ENCODE measurements at places on chromosomes 11 and 22.
A peak's percentile ranks its signal among the peaks of the same experiment; 100 is the strongest.

DNA sequence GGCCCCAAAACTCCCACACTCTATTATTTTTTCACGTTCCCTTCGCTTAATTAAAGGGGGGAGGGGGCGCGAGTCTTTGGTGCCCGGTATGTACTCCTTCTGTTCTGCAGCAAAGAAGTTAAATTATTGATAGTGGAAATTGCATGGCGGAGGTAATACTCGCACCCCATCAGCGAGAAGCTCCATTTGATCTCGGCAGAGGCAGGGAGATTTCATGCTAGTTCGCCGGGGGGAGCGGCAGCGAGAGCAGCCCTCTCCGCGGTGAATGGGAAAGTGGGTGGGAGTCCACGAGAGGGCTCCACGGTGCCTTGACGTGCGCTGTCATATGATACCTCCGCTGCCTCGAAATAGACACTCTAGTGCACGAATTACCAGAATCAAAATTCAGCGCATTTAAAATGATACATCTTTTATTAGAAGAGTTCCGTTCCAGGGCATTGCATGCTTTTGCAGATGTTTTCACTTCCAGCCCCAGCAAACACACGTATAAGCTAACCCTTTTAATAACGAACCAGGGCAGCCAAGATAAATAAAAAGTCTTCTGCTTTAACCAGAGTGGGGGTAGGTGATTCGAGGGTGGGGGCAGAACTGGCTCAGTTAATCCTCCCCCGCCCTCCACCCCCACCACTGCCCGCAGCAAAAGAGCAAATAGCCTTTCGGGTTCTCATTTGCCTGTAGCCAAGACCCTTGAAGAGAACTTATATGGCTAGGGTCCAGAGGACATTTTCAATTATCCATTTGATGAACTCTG, 1.3 kb upstream of the BDNF start:
- DNase-seq, result no peak
- peak overlapping the region; percentile 74 for H3K4me3 ChIP-seq
- H3K27me3 ChIP-seq, result peaks cover 63% of the 10 kb centered on the region
- H3K4me1 ChIP-seq, result peaks cover 16% of the 10 kb centered on the region
- H3K36me3 ChIP-seq, result no peaks in the 10 kb centered on the region
- H3K27ac ChIP-seq, result no peak overlapping the region

DNA sequence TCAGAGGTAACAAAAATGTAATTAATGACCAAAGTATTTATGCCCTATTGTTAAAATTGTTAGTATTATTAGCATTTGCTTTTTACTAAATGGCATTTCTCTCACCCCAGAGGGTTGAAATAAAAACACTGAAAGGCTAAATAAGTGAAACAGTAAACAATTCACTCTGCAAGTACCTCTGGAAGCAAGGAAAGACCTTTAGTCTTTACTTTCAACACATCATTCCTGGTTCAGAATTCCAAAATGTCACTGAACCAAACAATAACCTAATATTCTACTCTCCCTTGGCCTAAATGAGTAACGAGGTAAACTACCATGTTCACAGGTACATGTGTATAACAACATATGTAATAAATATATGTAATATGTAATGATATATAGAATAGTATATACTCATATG, 369.3 kb downstream of the TTC28 start:
- H3K36me3 ChIP-seq, result no peaks in the 10 kb centered on the region
- no peak for DNase-seq
- H3K4me1 ChIP-seq, result no peaks in the 10 kb centered on the region
- H3K27me3 ChIP-seq, result peaks cover 4% of the 10 kb centered on the region
- no peak overlapping the region for H3K27ac ChIP-seq

DNA sequence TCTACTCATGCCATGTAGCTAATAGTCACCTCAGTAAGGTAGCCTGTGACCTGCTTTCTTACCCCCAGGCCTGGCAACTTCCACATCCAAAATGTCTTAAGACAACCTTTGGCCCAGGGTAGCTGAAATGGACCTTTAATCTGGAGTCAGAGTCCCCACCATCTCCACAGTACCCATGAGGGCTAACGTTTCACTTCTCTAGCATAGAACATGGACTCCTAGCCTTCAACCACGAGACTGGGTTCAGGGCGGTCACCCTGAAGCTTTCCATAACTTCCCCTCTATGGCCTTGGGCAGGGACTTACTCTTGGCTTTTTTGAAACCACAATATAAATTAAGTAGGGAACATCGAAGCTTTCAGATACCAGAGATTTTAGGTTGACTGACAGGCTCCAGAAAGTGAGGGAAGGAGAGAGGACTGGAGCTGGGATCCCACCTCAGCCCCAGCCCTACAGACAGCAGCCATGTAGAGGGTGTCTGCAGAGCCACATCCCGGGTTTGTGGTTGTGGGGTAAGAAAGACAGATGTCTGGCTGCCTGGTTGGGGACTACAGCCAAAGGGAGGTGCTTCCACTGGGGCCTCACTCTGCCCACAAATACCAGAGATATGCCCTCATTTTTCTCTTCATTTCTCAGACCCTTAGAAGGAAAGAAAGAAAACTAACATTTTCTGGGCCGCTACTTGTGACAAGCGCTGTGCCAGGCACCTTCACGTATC, 2.6 kb downstream of the TBC1D10A start:
- H3K36me3 ChIP-seq, result peaks cover 44% of the 10 kb centered on the region
- H3K27me3 ChIP-seq, result no peaks in the 10 kb centered on the region
- H3K4me1 ChIP-seq, result peaks cover 56% of the 10 kb centered on the region
- peak overlapping the region; percentile 83 for H3K27ac ChIP-seq
- peak; percentile 42 for DNase-seq

- no peak overlapping the region for H3K4me3 ChIP-seq
- peaks cover 51% of the 10 kb centered on the region for H3K27me3 ChIP-seq
- no peaks in the 10 kb centered on the region for H3K36me3 ChIP-seq
- no peak for DNase-seq
- H3K27ac ChIP-seq, result no peak overlapping the region
Measured at GRCh38 chr11:30583476-30584280, 2.5 kb downstream of the MPPED2 start.

DNA sequence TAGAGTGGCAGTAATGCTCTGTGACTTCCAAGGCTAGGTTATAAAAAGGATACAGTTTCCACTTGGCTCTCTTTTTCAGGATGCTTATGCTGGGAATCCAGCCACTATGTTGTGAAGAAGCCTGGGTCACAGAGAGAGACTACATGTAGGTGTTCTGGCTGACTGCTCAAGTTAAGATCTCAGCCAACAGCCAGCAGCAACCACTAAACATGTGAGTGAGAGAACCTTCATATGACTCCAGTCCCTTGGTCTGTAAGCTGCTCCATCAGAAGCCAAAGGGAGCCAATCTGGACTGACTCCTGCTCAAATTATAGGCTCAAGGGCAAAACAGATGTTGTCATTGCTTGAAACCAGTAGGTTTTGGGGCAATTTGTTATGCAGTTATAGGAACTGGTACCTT, 162.7 kb downstream of the MAML2 start:
- no peak overlapping the region for H3K27ac ChIP-seq
- H3K27me3 ChIP-seq, result no peaks in the 10 kb centered on the region
- H3K36me3 ChIP-seq, result peaks cover 4% of the 10 kb centered on the region
- no peak for DNase-seq
- peaks cover 12% of the 10 kb centered on the region for H3K4me1 ChIP-seq

GRCh38 chr11:93166862-93167261, 30.9 kb downstream of the SLC36A4 start:
- H3K4me1 ChIP-seq, result peaks cover 18% of the 10 kb centered on the region
- DNase-seq, result no peak
- peaks cover 19% of the 10 kb centered on the region for H3K36me3 ChIP-seq
- H3K4me3 ChIP-seq, result no peak overlapping the region
- H3K27me3 ChIP-seq, result no peaks in the 10 kb centered on the region

GRCh38 chr22:46051646-46052045, 74.7 kb upstream of the WNT7B start:
- DNase-seq, result no peak
- peaks cover 2% of the 10 kb centered on the region for H3K36me3 ChIP-seq
- peak overlapping the region; percentile 49 for H3K27ac ChIP-seq

DNA sequence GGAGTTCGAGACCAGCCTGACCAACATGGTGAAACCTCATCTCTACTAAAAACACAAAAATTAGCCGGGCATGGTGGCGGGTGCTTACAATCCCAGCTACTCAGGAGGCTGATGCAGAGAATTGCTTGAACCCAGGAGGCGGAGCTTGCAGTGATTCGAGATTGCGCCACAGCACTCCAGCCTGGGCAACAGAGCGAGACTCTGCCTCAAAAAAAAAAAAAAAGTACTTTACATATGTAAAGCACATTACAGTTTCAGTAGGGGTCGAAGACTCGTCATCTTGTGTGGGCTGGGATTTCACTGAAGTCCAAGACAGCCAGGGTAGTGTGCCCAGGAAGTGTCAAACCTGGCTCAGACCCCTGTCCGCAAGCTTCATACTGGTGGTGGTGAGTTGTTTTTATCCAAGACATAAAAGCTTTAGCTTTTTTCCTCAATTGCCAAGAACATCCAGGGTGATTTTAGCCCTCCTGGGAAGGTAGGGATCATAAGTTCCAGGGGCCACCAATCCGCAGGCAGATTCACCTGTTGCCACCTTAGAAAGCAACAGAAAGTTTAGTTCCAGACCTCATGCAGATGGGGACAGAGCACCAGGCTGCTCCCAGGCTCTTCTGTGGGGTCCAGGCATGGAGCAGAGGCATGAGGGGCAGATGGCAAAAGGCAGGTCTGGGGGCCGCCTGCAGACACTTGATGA, 21.6 kb upstream of the ADORA2A start:
- peaks cover 42% of the 10 kb centered on the region for H3K4me1 ChIP-seq
- no peaks in the 10 kb centered on the region for H3K27me3 ChIP-seq
- no peak overlapping the region for H3K4me3 ChIP-seq
- peaks cover 22% of the 10 kb centered on the region for H3K36me3 ChIP-seq
- H3K27ac ChIP-seq, result no peak overlapping the region
- no peak for DNase-seq

- no peak overlapping the region for H3K27ac ChIP-seq
- no peaks in the 10 kb centered on the region for H3K27me3 ChIP-seq
- no peaks in the 10 kb centered on the region for H3K4me1 ChIP-seq
- H3K36me3 ChIP-seq, result no peaks in the 10 kb centered on the region
- no peak for DNase-seq
- H3K4me3 ChIP-seq, result no peak overlapping the region
Measured at GRCh38 chr11:113075586-113076095, 114.4 kb downstream of the NCAM1 start.

DNA sequence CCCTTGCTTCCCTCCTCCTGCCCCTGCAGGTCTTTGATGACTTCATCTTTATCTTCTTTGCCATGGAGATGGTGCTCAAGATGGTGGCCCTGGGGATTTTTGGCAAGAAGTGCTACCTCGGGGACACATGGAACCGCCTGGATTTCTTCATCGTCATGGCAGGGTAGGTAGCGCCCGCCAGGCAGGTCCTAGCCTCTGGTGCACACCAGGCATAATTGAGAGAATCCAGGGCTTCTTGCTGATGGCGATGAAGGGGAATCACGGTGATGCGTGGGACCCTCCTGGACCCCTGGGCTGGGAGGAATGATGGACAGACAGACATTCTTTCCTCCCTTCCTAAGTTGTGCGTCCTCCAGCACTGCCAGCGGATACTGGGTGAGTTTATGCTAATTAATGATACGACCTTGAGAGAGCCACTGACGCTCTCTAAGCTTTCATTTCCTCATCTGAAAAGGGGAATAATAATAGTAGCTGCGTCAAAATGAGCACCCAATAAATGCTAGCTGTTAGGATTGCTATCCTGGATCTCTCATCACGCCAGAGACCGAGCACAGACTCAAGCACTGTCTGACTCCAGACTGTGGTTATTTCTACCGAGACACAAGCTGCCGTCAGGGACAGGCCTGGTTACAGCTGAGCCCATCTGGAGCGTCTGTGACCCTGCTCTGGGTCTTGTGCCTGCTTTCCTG, 30.1 kb downstream of the CACNA1I start:
- no peak overlapping the region for H3K27ac ChIP-seq
- H3K27me3 ChIP-seq, result peaks cover 35% of the 10 kb centered on the region
- no peak for DNase-seq

DNA sequence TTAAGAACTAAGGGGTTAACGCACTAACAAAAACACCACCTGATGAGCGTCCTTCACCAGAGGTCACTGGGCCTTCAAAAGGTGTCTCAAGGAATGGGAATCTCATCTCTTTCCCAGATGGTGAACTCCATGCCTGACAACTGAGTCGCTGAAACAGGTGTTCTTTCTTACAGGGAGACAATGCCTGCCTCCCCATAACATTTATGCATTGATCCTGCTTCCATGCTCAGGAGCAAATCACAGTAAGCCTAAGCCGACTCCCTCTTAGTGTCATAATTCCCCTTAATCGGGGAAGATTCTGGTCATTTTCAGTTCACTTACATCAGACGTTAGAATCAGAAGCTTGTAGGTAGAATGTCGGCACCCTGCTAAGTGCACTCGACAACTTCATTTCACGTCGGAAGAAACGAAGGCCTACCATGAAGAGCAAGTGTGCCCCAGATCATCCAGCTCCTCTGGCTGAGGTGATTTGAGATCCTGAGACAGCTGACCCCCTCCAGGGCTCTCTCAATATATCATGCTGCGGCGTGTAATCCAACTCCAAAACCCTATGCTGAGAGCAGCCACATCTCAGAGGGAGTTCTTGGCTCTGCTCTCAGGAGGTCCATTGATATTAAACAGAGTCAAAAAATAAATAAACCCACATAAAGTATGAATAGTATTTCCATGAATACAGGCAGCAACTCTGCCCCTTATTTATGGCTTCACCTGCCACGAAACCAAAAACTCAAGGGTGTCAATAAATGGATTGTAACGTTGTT, 163.1 kb downstream of the LARGE1 start:
- H3K36me3 ChIP-seq, result no peaks in the 10 kb centered on the region
- H3K27ac ChIP-seq, result no peak overlapping the region
- no peak for DNase-seq
- H3K4me3 ChIP-seq, result no peak overlapping the region
- H3K27me3 ChIP-seq, result no peaks in the 10 kb centered on the region

GRCh38 chr22:48871176-48871840, 956.4 kb downstream of the BRD1 start:
- H3K27me3 ChIP-seq, result no peaks in the 10 kb centered on the region
- no peaks in the 10 kb centered on the region for H3K4me1 ChIP-seq
- H3K4me3 ChIP-seq, result no peak overlapping the region
- no peak overlapping the region for H3K27ac ChIP-seq
- no peaks in the 10 kb centered on the region for H3K36me3 ChIP-seq

DNA sequence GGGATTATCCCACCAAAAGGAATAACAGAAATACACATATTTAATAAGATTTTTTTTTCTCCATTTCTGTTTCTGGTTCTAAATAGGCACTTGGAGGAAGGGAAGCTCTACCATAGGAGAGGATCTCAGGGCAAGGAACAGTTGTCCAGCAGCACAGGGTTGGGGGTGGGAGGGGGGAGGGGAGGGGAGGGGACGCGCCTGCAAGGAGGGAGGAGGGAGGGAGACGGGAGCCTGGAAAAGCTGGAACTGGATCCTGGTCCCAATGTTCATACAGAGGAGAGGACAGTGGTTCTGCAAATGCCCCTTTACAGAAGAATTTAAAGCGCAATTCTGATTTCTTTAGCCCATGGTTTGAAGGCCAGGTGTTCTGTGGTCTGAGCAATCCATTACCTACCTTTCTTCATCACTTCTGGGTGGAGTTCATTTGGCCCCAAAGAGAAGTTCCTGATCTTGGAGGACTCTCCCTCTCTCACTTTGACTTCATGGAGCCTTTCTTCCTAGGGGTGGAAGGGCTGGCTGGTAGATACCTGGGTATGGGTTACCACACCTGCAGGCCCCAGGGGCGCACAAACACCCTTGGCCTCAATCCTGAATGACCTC, 348.9 kb upstream of the NCAM1 start:
- no peaks in the 10 kb centered on the region for H3K4me1 ChIP-seq
- no peaks in the 10 kb centered on the region for H3K36me3 ChIP-seq
- H3K4me3 ChIP-seq, result no peak overlapping the region
- no peak for DNase-seq
- no peak overlapping the region for H3K27ac ChIP-seq
